Mucosa of gallbladder (tissue), 1 donor: ENCODE measurements at places on chromosomes 2 and 18. TPM values are rescaled to one million over a fixed set of nuclear protein-coding genes. Genes with fewer than 3 reads are reported as not detected.

BCL2 gene
- total RNA-seq: 18.5 TPM

ACADL gene
- 3.8 TPM for total RNA-seq

ONECUT2 gene
- total RNA-seq: 173 TPM

MDH1B gene
- total RNA-seq: 2.4 TPM

DSC2 gene
- total RNA-seq: 12.6 TPM

SP9 gene
- not detected for total RNA-seq

C2orf72 gene
- total RNA-seq: 34.2 TPM

SPATA3 gene
- total RNA-seq: not detected

FBXO11 gene
- 58.2 TPM for total RNA-seq

IL36A gene
- total RNA-seq: not detected

SPRED2 gene
- 34.7 TPM for total RNA-seq

DNAH6 gene
- 0.46 TPM for total RNA-seq

EIF4E2 gene
- total RNA-seq: 65.5 TPM

CCDC74B gene
- 3.4 TPM for total RNA-seq

SULT1C4 gene
- 117 TPM for total RNA-seq

DUSP2 gene
- 11.3 TPM for total RNA-seq

COLEC12 gene
- total RNA-seq: 4.9 TPM

LIMS3 gene
- 3.1 TPM for total RNA-seq

CCDC178 gene
- 0.69 TPM for total RNA-seq

C1QL2 gene
- not detected for total RNA-seq
